ENCODE measurements at places on chromosomes 3 and 15.

DNA sequence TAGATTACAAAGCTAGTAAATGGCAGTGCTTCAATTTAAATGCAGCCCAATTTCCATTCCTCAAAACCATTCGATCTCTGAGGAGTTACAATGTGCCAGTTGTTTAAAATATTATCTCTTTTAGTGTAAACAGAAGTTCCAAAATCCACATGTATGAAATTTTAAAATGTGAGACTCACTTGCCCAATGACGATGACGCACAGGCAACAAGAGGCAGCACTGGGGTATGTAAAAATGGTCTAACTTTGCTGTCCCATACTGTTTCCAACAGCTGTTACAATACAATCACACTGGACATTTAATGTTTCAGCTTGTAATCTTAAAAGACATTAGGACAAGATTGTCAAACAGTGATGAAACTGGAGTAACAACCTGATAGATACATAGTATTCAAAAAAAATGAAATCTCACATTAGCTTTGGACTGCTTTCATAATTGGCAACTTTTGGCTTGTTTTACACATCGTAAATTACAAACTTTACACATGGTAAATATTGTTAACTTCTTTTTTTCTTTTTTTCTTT is 12.2 kb downstream of the SLTM start:
- no peak for DNase-seq

DNA sequence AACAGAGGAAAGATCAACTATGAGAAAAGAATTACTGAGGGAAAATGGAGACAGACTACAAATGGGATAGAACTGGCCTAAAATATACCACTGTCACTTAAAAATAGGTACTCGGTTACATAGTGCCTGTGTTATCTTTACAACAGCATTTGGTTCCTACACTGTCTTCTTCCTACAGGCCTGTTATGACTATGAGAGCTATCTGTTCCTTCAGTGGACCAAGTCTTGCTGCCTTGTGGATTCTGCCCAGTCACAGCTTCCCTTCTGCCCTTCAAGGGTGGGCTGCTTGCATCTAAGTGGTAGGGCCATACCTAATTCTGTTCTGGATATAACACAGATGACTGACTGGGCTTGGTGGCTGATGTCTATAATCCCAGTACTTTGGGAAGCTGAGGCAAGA is 13.8 kb upstream of the ARHGEF3 start:
- DNase-seq: peak; percentile 55

- DNase-seq: no peak
Measured at GRCh38 chr3:108221393-108221792, 831 bp downstream of the IFT57 start.

- no peak for DNase-seq
Measured at GRCh38 chr15:88249220-88249619, 7.3 kb downstream of the NTRK3 start.

DNA sequence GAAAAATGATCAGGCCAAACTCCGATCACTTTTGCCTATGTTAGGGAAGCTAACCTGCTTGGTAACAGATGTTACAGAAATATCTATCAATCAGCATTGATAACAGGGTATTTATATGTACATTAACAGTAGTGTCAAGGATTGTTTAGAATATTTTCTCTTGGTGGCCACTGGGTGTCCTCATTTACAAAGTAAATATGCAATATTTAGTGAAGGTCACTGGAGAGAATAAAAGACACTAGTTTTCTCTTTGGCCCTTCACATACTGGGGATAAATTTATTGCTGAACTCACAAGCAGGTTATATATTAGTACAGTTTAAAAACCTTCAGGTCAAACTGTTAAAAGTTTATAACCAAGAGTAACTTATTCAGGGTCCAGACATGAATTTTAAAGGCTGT is 69.0 kb downstream of the TIGIT start:
- DNase-seq: peak; percentile 8

GRCh38 chr15:89836267-89837133 is 21.8 kb upstream of the ANPEP start:
- no peak for DNase-seq

DNA sequence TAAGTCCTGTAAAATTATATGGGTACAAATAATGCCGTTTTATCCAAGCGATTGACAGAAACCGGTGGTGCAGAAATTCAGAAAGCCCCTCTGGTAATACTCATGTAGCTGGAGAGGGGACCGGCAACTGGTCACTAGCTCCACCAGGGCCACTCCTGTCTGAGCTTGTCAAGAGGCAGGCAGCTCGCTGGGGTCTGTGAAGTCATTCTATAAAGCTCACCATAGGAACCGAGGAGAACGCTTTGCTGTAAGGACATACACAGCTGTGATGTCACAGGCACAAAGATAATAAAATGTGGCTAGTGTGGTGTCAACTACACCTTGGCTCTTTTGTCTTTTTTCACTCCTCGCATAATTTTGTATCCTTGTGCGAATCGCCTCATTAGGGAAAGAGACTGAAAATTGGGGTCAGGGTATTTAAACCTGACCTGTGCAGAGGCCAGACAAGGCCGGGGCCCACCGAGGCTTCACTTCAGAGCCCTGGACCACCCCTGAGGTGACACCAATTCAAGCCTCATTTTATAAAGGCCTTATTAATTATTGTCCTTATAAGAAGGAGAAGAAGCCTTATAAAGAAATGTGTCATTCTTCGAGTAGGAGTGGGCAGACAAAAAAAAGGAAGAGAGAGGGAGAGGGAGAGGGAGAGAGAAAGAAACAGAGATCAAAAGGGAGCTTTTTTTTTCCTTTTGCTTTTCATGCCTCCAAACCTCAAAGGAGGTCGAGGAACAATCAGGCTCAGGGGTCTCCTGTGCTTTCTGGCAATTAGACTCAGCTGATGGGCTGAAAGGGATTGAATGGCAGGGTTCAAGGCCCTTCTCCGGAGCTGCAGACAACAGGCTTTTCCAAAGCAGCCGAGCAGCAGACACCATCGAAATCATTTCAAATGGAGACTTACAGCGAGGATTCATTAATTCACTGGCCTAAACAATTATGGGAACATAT is 813.3 kb upstream of the ARRDC4 start:
- no peak for DNase-seq

- peak; percentile 63 for DNase-seq
Measured at GRCh38 chr3:23928524-23928923, 11.6 kb downstream of the RPL15 start.

- peak; percentile 96 for DNase-seq
Measured at GRCh38 chr15:44712346-44713005, 1.2 kb downstream of the B2M start.

- no peak for DNase-seq
Measured at GRCh38 chr3:35422836-35423601, 216.3 kb upstream of the ARPP21 start.

GRCh38 chr3:133115176-133115575 is 77.0 kb downstream of the TMEM108 start:
- no peak for DNase-seq

DNA sequence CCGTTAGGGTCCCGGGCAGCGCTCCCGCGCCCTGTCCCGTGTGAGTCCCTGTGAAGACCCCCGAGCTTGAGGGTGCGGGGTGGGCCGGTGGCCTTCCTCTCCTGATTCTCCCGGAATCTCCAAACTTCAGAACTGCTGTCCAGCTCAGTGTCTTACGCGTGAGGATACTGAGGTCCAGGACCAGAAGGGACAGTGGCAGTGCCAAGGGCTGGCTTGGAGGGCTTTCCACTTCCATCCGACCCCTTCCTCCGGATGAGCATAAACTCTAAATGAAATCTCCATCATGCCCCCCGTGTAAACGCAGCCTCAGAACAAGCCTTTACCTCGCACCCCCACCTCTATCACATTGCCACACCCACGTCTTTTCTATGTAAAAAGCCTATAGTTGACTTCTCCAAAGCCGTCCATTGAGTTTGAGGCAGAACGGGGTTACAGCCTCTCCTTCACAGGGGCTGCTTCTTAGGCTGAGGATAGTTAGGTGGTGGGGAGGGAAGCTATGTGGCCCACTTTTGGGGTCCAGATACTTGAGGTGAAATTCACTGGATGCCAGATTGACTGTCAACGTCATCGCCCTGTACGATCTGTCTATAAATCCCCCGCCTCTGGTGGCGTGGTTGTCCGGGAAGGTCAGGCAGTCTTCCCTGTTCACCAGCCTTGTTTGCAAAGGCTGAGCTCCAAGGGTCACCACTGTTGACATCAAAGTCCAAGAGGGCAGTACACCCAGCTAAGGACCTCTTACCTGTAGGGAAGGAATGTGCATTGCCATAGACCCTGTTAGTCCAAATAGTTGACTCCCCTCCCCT is 1.1 kb downstream of the EDEM1 start:
- peak; percentile 52 for DNase-seq

GRCh38 chr3:53169045-53169831 is 8.2 kb downstream of the PRKCD start:
- no peak for DNase-seq

DNA sequence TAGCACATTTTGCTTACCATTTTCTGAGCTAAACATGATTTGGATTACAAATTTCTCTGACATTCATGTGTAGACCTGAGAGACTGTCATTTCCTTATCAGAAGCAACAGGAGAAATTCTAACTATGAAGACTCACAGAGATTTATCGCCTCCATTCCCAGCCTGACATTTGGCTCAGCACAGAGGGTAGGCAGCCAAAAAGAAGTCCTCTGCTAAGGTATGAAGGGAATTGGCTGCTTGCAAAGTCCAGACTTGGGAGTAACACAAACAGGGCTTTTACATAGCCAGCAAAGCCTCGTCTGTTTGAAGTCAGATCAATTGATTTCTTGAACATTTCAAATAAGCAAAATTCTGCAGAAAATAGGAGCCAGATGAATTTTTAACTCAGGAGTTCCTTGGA is 57.0 kb upstream of the CMSS1 start:
- no peak for DNase-seq

DNA sequence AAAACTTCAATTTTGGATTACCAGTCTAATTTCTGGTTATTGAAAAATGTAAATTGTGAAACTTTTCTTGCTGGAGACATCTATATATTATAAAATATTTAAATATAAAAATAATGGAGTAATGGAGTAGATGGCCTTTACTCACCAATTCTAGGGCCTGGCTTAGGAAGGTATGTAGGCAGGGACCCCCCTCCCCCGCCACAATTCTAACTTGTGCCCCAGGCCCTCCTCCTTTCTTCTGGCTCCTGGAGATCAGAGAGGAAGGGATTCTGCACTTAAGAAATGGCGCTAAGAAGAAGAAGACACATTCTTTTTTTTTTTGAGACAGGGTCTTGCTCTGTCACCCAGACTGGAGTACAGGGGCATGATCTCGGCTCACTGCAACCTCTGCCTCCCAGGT is 49.5 kb downstream of the CGNL1 start:
- DNase-seq: no peak

DNA sequence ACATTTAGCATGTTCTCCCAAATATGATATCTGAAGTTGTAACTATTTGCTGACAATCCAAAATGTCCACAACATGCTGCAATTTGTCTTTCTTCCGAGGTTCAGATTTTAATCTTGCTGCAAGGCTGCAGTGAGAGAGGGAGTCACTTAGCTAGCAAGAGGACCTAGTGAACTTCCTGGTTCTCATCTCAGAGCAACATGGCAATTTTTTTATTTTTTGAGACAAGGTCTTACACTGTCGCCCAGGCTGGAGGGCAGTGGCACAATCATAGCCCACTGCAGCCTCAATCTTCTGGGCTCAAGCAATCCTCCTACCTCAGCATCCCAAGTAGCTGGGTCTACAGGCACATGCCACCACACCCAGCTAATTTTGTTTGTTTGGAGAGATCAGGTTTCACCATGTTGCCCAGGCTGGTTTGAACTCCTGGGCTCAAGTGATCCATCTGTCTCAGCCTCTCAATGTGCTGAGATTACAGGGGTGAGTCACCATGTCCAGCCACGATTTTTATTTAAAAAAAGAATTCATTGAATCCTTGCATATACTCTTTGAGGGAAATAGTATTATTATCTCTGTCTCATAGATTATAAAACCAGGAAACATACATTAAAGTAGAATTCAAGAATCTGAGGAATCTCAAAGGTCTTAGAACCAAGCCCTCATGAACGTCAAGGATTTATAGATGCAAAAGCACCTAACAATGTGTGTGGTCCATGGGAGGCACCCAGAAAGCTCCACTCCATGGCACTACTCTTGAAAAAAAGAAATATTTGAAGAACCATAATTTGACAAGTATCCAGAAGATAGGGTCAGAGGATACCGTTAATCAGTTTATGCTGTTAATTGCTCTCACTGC is 9.1 kb downstream of the HDC start:
- peak; percentile 48 for DNase-seq

DNA sequence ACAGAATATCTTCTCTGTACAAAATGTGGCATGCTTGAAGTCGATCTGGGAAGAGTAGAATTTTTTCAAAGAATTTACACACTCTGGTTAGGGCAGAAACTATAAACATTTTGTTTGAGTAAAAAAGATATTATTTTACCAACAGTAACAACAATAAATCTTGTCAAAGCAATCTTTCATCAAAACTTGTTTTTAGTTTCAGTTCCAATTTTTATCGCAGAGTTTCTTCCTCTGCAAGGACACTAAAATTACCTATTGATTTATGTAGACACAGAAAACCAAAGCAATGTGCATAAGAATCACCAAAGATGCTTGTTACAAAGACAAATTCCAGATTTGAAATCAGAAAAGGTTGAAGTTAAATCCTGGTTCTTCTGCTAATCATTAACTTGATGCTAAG is 61.9 kb downstream of the CGGBP1 start:
- DNase-seq: peak; percentile 57

GRCh38 chr15:100113351-100114080 is 228.3 kb downstream of the ADAMTS17 start:
- DNase-seq: no peak

GRCh38 chr3:17639257-17639656 is 103.2 kb downstream of the TBC1D5 start:
- peak; percentile 48 for DNase-seq

DNA sequence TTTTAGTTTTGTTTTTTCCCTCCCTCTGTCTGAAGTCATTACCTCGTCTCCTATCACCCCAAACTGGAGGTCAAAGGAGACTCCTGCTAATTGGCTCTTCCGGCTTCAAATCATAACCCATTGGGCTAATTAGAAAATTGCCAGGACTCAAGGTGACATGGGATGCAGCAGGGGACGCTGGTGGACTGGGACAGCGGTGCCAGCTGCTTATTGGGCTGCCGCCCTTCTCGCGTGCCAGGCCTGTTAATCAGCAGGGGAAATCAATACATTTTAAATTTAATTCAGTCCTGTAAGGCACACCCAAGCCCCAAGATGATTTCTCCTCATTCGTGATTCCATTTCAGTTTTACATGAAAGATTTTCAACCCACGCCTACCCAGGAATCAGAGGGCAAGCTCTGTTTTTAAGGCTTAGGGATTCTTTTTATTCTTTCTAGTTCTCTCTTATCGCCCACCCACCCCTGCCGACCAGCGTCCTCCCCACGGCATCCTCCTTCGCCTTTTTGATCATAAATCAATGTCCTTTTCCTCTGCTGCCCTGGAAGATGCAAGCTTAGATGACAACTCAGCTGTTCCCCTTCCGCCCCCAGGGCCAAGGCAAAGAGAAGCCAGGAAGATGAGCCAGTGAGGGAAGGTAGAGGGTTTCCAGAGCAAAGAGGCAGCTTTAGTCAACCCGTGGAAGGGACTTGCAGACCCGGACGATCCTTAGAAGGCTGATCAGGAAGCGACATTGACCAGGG is 329.6 kb downstream of the UACA start:
- no peak for DNase-seq

GRCh38 chr3:96410006-96410730 is 404.2 kb upstream of the EPHA6 start:
- DNase-seq: no peak

GRCh38 chr15:80562846-80563245 is 132.3 kb upstream of the ABHD17C start:
- no peak for DNase-seq
